Pericardium fibroblast (primary cell): ENCODE measurements at places on chromosomes 1 and 21. TPM values are rescaled to one million over a fixed set of nuclear protein-coding genes. Genes with fewer than 3 reads are reported as not detected.

DHRS3 gene
- total RNA-seq = 66.5 and 71.6 TPM in 2 replicates

TFAP2E gene
- 0.17 and 0.82 TPM in 2 replicates for total RNA-seq

PRAMEF25 gene
- not detected in 2 replicates for total RNA-seq

CFHR1 gene
- 0.12 TPM in 1 of 2 replicates, not detected in the other for total RNA-seq

AK2 gene
- total RNA-seq = 88.4 and 106 TPM in 2 replicates

COL24A1 gene
- 0.09 and 0.23 TPM in 2 replicates for total RNA-seq

CYP4A11 gene
- not detected in 2 replicates for total RNA-seq

CHI3L1 gene
- total RNA-seq = 39.8 and 238 TPM in 2 replicates

PADI1 gene
- total RNA-seq = 0.82 TPM in 1 of 2 replicates, not detected in the other

CASQ2 gene
- 4.7 TPM in 1 of 2 replicates, not detected in the other for total RNA-seq

ETV3L gene
- total RNA-seq = not detected in 2 replicates

FOXD3 gene
- total RNA-seq = not detected in 2 replicates

FCAMR gene
- not detected in 2 replicates for total RNA-seq

DMBX1 gene
- total RNA-seq = not detected in 2 replicates

B3GALT2 gene
- 1.5 and 9.6 TPM in 2 replicates for total RNA-seq

UBQLN4 gene
- total RNA-seq = 9.8 and 12.6 TPM in 2 replicates

SPRR1B gene
- not detected in 2 replicates for total RNA-seq

CFAP57 gene
- total RNA-seq = 0.23 and 0.26 TPM in 2 replicates

AQP10 gene
- total RNA-seq = not detected in 2 replicates

KRTAP19-1 gene
- not detected in 2 replicates for total RNA-seq

ALPL gene
- 4.0 and 11.2 TPM in 2 replicates for total RNA-seq

ABCD3 gene
- 14.7 and 23.3 TPM in 2 replicates for total RNA-seq

VANGL2 gene
- total RNA-seq = 0.60 and 0.82 TPM in 2 replicates

DMRTA2 gene
- total RNA-seq = not detected in 2 replicates

ZNF683 gene
- not detected in 2 replicates for total RNA-seq

TP73 gene
- total RNA-seq = not detected in 2 replicates

DAB1 gene
- 0.82 and 1.5 TPM in 2 replicates for total RNA-seq

MATN1 gene
- under 0.01 and 0.23 TPM in 2 replicates for total RNA-seq

TMEM51 gene
- total RNA-seq = 2.1 and 4.0 TPM in 2 replicates
